ENCODE measurements at places on chromosomes 4 and X. TPM values are rescaled to one million over a fixed set of nuclear protein-coding genes. Genes with fewer than 3 reads are reported as not detected.

GRCh38 chr4:138612428-138612827 is 370.3 kb upstream of the SLC7A11 start:
- DNase-seq, result no peak

GRCh38 chrX:50152456-50152855 is 48.4 kb downstream of the AKAP4 start:
- no peak for DNase-seq

Gene TECRL
- 712 TPM for total RNA-seq

- DNase-seq, result no peak
Measured at GRCh38 chr4:124337874-124338273, 374.7 kb downstream of the ANKRD50 start.

DNA sequence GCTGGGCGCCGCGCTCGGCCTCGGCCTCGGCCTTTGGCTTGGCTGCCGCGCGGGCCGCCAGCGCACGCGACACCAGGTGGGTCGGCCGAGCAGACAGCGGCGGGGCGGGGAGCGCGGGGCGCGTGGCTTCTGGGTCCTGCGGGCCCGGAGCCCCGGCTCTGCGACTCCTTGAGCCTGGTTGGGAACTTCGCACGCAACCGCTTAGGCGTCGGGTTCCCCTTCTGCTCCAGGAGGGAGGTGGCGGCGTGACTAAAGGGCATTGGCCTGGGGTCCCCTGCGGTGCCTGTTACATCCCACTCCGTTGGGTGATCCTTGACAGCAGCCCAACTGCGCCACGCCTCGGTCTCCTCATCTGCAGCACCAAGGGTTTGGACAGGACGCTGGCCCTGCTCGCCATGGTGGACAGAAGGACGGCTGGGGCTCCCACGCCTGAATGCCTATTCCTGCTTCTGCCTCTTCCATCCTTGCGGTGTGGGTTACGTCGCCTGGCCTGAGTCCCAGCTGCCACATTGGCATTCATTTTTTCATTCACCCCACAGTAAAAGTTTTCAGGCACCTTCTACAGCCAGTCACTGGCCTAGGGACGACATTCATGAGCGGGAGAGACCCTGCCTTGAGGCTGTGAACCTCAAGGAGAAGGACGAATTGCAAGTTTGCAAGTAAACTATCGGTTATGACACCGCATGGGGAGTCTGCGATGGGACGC is 631 bp downstream of the EVC start:
- no peak for DNase-seq

Gene MAGEA2B
- total RNA-seq, result not detected

DNA sequence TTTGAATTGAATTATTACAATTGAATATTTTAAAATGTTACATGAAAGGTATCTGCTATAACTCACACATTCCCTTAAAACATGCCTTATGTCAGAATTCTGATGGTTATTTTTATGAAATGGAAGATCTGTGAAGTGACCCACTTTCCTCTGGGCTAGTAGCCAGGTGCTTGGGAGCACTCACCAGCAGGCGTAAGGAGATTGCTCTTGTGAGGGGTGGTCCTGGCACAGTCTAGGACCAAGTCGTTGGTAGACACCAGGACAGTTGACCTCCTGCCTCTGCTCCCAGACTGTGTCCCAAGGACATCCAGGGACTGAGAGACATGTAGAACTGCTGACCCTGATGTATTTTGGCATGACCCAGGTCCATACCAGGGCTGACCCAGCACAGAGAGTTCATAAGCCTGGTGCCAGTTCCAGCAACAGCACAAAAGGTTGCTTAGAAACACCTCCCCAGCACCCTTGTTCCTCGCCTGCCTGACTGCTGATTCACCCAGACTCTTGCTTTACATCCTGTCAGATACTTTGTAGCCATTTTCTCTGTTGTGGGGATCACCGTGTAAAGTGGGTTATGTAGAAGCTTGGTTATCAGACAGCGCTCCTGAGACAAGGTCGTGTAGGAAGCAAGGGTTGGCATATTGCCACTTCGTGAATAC is 48.5 kb downstream of the NELFA start:
- no peak for DNase-seq

GRCh38 chrX:103423955-103424638 is 47.8 kb downstream of the BEX3 start:
- DNase-seq, result no peak

DNA sequence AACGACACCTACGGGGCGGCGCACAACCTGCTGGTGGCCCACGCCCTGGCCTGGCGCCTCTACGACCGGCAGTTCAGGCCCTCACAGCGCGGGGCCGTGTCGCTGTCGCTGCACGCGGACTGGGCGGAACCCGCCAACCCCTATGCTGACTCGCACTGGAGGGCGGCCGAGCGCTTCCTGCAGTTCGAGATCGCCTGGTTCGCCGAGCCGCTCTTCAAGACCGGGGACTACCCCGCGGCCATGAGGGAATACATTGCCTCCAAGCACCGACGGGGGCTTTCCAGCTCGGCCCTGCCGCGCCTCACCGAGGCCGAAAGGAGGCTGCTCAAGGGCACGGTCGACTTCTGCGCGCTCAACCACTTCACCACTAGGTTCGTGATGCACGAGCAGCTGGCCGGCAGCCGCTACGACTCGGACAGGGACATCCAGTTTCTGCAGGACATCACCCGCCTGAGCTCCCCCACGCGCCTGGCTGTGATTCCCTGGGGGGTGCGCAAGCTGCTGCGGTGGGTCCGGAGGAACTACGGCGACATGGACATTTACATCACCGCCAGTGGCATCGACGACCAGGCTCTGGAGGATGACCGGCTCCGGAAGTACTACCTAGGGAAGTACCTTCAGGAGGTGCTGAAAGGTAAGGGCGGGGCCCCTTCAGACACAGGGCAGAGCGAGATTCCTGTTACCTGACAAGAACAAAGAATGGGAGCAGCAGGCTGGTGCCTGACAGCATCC is 11.7 kb downstream of the RPL9 start:
- DNase-seq, result peak; percentile 69

DNA sequence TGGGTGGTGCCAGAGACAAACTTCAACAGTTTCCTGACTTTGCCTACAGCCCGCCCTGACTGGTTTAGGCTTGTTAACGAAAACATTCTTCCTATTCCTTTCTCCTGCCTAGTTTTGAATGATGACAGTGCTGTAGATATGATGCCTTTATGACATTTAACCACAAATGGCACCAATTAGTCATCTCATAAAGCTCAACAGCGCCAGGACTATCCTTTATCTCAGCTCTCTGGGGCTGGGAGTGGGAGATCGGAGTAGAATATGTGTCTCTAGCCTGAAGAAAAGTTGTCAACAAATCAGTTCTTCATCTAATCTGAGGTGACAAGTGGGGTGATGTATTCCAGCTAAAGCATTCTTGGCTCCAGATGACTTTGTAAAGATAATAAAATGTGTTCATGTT is 64.6 kb upstream of the SH3RF1 start:
- DNase-seq, result no peak

GRCh38 chr4:69727426-69727825 is 33.0 kb downstream of the SULT1B1 start:
- no peak for DNase-seq

DNA sequence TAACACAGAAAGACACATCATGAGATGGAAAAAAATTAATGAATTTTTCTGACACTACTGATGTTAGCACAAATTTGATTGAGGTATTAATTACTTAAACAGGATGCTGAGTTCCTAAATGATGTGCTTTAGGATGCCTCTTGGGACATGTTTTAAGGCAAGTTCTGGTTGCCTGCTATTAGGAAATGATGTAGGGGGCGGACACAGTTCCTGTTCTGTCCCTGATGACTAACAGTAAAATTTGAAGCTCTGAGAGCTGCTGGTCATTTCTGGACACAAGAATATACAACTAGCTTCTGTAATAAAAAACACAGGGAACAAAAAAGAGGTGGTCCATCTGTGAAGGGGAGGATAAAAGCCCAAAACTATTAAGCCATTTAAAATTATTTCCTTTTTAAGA is 163.2 kb upstream of the ETNPPL start:
- DNase-seq, result no peak

Gene SLC10A6
- total RNA-seq, result 1.3 TPM

GRCh38 chr4:105652286-105652888 is 56.1 kb downstream of the INTS12 start:
- no peak for DNase-seq

DNA sequence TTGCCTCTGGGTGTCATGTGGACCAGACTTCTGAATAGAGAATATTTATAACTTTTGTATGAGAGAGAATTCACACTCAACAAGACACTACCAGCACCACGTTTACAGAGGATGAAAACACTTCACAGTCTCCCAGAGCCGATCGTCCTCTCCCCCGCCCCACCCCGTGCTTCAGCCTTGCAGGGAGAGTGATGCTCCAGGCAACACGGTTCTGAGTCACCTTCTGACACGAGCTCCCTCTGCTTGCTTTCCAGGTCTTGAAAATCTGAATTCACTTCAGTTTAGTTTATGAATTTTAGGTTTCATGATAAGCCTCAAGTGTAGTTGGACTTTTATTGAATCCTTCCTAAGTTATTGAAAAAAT is 59.8 kb downstream of the CPLX1 start:
- DNase-seq, result no peak

Gene SH3RF1
- 12.4 TPM for total RNA-seq

Gene SPANXN3
- not detected for total RNA-seq

GRCh38 chr4:74206088-74206825 is 48.3 kb downstream of the MTHFD2L start:
- no peak for DNase-seq

- DNase-seq, result no peak
Measured at GRCh38 chr4:41877020-41877796, 58.0 kb upstream of the TMEM33 start.

GRCh38 chrX:65035446-65035770 is 59.2 kb upstream of the ZC4H2 start:
- no peak for DNase-seq

DNA sequence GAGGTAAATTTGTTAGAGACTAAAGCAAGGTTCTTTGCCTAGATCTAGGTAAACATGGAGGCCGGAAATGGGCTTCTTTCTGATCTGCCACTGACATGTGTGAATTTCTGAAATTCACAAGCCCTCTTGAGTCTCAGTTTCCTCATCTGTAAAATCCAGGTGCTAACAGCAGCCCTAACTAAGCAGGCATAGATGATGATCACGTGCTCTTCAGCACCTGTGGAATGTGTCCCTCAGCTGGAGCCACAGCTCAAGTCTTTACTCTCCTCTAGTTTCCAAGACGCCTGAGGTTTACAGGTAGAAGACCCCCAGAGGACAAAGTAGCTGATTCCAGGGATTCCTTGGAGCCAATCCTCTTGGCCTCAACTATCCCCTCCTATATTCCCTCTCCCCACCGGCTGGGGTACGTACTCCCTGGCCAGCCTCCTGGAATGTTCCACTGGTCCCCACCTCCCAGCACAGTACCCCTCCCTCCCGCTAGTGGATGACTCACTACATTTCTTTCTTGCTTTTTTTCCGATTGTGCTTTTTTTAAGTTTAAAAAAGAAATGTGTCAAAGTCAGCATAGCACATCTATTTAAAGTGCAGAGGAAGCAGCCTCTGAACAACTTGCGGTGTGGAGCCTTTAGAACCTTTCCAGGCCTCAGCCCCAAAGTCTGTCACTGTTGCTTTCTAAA is 98.4 kb downstream of the PHKA2 start:
- DNase-seq, result no peak

GRCh38 chrX:74408304-74408703 is 13.0 kb upstream of the SLC16A2 start:
- DNase-seq, result no peak

Gene ERAS
- not detected for total RNA-seq

DNA sequence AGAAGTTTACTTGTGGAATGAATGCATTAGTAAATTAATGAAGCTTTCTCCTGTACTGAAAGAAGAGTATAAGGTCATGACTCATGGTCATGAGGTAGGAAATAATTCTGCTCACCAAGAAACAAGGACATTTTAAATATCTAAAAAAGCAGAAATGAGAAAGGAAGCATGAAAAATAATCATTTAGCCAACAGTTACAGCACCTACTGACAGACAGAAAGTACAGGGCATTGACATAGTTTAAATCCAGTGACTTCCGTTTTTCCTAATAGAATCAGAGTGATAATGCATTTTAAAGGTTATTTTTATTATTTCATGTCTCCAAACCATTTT is 30.5 kb upstream of the ACSL1 start:
- DNase-seq, result no peak

Gene TMPRSS11A
- not detected for total RNA-seq

Gene KCTD8
- total RNA-seq, result 1.0 TPM

Gene NAP1L2
- total RNA-seq, result 8.1 TPM

- DNase-seq, result no peak
Measured at GRCh38 chrX:53286171-53286570, 4.8 kb upstream of the IQSEC2 start.

- DNase-seq, result no peak
Measured at GRCh38 chr4:110654254-110654635, 31.4 kb upstream of the PITX2 start.

GRCh38 chrX:50871922-50872453 is 38.5 kb upstream of the BMP15 start:
- no peak for DNase-seq

DNA sequence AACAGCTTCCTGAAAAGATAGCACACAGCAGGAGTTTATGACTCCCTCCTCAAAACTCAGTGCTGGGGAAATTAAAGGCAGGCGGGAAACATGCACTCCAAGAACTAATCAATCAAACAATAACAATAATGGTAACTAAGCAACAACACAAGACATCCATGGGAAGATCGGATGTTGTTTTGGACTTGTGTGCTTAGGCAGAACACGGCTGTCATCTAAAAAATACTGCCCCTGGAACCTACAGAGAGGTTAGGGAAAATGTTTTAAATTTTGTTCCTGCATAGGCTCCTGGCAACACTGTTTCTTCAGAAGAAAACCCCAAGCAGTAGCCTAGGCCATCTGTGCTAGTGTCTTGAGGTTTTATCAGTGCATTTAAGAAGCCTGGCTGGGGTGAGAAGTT is 1378.2 kb downstream of the STIM2 start:
- no peak for DNase-seq

- DNase-seq, result no peak
Measured at GRCh38 chrX:3191201-3191600, 149.9 kb downstream of the ARSF start.

GRCh38 chr4:122775987-122776836 is 43.7 kb downstream of the BBS12 start:
- no peak for DNase-seq

DNA sequence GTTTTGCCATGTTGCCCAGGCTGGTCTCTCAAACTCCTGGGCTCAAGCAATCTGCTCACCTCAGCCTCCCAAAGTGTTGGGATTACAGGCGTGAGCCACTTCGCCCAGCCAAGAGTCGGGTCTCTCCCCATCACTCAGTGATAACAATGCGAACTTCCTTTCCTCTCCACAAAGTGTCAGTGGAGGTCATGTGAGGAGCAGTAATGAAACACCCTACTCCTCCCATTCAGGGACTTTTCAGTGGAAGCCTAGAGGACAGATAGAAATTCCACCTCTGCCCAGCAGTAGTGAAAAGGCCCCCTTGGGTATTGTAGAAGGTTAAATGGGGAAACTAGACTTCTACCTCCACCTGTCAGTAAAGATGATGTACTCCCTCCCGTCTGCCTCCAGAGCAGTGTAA is 141.9 kb upstream of the STK26 start:
- DNase-seq, result no peak

Gene NLRP2B
- total RNA-seq, result not detected

Gene VEGFC
- 8.6 TPM for total RNA-seq

- no peak for DNase-seq
Measured at GRCh38 chr4:47736555-47736954, 101.3 kb downstream of the CORIN start.

GRCh38 chr4:168852933-168853713 is 156.9 kb downstream of the CBR4 start:
- no peak for DNase-seq

GRCh38 chr4:10192331-10192730 is 75.7 kb upstream of the WDR1 start:
- DNase-seq, result no peak

Gene NLGN3
- total RNA-seq, result 0.19 TPM

GRCh38 chr4:7213807-7214206 is 21.5 kb downstream of the SORCS2 start:
- DNase-seq, result no peak

Measured in right atrium auricular region (tissue), 2 donors.